H4 (cell line): ENCODE measurements at places on chromosomes 16 and 17.

GRCh38 chr17:9575381-9576101 lies at the start of gene STX8:
Gene STX8, minus strand, starts transcription at chr17:9575820. Its CDS starts 12 bp downstream, at chr17:9575808.
- DNase-seq = peak; percentile 71

DNA sequence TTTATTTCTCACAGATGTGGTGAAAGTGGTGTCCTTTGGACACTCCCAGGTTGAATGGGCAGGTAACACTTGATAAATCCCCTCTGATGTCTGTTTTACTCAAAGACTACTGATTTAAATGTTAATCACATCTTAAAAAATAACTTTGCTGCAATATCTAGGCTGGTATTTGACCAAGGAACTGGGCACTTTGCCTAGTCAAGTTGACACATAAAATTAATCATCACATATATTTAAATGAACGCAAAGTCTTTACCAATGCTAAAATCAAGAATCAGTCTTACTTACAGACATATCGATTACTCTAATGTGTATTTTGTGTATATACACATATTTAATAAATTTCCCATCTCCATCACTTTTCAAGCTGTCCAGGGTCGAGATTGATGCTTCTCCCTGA lies 7.0 kb downstream of the MT2A start:
- DNase-seq = no peak

DNA sequence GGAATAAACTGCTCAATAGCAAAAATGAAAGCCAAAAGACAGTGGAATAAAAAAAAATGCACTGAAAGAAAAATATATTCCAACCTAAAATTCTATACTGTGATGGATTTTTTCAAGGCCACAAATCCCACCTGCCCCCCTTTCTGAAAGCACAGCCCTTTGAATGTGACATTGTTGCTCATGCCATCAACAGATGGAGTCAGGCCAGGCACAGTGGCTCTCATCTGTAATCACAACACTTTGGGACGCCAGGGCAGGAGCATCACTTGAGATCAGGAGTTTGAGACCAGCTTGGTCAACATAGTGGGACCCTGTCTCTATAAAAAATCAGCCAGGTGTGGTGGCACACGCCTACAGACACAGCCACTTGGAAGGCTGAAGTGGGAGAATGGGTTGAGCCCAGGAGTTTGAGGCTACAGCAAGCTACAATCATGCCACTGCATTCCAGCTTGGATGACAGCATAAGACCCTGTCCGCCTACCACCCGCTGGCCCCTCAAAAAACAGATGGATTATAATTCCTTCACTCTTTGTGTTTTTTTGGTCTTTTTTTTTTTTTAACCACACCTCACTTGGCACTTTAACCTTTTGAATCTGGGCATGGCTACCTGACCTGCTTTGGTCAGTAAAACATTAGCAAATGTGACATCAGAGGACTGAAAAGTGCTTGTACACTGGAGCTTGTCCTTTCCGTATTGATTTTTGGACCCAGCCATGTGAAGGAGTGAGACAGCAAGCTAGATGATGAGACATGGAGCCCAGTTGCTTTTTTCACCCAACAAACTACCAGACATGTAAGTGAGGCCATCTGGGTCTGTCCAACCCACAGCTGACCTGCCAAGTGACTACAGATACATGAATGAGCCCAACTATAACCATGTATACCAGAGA lies 36.3 kb downstream of the GLG1 start:
- no peak for DNase-seq

DNA sequence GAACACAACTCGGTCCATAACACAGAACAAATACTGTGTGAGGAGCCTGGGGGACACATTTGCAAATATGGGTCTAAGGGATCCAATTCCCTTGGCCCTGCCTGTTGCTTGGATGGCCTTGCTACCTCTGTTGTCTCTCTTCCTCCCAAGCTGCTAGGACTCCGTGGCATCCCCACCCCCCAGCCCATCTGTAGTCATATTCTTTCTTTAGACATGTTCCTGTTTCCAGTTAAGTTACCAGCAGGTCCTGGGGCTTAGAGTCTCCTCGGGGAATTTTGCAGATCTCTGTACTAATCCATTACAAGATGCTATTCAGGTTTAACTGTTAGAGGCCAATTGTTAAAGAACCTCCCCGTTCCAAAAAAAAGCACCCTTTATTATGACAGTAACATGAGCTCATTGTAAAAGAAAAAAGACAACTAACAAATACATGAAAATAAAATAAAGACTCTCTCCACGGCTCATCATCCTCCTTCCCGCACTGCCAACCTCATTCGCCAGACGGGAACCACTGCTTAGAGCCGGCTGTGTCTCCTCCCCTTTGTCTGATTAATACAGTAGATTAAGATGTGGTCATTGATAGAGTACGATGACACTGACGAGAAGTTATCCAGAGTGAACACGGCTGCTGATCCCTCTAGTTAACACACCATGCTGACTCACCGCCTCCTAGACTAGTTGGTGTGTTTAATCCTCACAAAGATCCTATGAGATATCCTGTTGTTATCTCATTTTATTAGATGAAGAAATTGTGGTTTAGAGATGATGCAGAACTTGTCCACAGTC lies 22.2 kb downstream of the HS3ST4 start:
- DNase-seq = no peak

DNA sequence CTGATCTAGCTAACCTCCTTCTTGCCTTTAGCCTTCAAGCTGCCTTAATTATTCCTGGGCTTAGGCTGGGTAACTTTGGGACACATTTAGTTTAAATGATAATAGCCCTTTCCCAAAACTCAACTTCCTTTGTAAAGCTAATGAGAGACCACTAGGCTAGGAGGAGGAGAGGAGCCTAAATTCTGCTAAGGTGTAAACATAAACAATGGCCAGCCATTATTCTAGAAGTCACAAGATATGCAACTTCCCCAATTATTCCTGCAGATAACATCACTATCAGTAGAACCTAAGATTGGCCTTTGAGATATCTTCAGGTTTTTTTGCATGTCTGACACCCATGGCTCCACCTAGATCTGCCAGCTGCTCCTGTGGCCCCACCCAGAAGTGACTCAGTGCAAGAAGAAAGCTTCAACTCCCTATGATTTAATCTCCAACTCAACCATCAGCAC lies 131.2 kb upstream of the FAM20A start:
- no peak for DNase-seq

DNA sequence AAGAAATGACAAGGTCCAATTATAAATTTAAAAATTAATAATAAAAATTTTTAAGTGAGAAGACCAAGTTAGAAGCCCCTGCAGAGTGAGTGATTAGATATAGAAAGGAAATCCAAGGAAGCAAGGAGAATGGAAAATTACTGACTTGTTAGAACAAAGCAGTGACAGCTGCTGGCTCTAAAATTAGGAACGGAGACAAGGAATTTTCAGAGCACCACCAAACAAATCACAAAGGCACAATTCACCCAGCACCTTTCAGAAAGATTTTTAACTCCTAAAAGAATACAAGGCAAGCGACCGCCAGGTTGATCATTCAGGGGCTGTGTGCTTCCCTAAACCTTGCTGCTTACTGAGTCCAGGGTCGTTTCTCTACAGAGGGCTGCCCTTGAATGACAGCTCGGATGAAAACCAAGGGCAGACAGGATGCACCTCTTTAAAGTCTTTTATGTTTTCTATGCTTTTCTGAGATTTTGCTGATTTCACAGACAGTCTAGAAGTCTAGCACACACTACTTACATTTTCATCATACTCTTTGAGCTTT lies 45.4 kb upstream of the GINS3 start:
- DNase-seq = no peak

- DNase-seq = no peak
These were observed 18.7 kb upstream of the ZNF750 start for GRCh38 chr17:82858376-82859126.

DNA sequence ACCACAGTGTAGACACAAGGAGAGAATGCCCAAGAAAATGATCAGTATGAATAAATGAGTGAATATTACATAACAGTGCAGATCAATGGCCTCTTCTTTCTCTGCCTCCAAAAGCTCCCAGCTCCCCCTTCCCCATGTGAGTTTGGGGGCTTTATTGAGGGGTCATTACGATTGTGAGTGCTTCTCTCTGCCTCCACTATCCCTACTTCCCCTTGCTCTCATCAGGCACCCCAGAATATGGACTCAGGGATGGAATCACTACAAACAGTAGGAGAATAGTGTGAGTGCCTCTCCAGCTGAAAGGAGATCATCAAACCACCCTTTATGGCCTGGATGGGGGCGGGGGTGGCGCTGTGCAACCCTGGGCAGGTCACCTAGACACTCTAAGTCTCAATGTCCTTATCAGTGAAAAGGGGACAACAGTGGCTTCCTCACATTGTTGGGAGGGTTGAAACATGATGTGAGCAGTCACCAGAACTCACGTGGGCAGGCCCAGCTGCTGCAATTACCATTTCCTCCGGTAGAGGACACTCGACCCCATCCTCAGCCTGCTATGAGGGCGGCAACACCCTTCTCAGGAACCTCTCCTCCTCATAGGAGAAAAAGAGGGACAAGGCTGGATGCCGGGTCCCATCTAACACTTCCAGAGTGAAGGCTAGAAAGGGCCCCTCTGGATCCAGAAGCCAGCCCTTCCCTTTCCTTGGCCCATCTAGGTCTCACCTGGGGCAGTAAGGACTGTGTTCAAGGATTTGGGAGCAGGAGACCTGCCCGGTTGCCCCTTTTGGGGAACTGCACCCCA lies 2.1 kb upstream of the EPOP start:
- DNase-seq = peak; percentile 79

DNA sequence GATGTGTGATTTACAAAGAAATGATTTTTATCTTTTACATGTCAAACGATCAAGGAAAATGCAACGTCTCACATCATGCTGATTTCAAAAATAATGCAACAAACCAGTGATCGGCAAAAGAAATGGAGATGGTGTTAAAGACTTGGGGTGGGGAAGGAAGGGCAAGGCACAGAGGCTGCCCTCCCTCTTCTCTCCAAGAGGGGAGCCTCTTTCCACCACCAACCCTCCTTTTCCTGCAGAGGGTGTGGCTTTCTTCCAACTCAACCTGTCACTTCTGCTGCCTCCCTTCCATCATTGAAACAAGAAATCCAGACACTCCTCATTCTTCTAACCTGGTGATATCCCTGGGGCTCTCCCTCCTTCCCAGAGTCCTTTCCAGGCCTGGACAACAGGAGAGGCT lies 320.8 kb downstream of the SLC39A11 start:
- DNase-seq = no peak

GRCh38 chr17:7294614-7295153 lies at the start of gene YBX2:
Gene YBX2, minus strand, starts transcription at chr17:7294639. Its CDS starts 139 bp downstream, at chr17:7294500.
- DNase-seq = no peak

GRCh38 chr17:36144981-36145729 lies 31.3 kb downstream of the TBC1D3B start:
- DNase-seq = no peak

- DNase-seq = no peak
These were observed 3.0 kb downstream of the DCXR start for GRCh38 chr17:82034371-82035011.

DNA sequence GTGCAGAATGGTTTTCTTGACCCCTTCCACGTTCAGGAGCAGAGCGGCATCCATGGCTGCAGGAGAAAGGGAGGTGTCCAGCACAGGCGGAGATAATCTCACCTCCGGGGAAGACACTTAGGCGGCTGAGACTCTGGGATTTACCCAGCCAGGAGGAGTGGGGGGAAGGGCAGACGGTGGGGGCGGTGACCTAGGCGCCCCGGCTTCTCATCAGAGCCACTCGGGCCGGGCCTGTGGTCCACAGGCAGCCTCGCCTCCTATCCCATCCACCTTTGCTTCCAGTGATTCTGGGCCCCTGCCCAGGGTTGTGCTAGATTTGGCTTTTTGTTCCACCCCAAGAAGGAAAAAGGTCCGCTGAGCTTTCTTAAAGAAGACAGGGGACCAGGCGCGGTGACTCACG lies at the start of gene AIPL1:
TSS of gene AIPL1 (minus strand) at position 71 of the 400 bp plus-strand sequence. CDS start at position 54, 17 bp downstream.
- DNase-seq = no peak

GRCh38 chr17:30554839-30555751 lies 77.9 kb downstream of the GOSR1 start:
- DNase-seq = no peak

DNA sequence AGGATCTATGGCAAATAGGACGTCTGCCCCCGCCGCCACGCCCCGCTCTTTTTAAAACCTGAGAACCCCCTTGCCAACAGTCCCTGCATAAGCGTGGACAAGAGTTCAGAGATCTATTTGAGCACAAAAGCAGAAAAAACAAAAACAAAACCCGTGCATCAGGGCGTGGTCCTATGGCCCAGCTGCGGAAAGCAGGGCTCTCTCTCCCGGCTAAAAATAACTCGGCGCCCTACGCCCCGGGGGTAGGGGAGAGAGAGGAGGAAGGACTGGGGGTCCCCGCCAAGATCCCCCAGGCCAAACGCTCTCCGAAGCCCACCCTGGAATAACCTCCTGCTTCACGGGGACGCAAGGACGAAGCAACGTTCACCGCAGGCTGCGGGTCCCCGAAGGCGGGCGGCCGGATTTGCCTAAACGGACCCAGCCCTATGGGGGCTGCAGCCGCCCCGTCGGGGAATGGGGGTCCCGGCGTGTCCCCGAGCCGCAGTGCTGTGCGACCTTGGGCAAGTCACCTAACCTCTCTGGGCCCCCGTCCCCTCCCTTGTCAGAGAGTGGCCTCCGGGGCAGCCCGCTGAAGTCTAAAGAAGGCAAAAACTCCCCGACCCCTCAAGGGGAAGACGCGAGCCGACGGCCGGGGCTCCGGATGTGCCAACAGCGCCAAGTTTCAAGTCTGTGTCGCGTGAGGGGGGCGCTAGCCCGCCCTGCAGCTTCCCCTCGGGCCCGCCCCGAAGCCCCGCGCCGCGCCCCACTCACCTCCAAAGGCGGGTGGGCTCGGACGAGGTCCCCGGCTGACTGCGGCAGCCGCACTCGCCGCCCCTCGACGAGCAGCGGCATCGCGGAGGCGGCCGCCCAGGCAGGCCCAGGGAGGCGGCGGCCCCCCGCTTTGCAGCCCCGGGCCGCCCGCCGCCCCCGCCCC lies 477 bp downstream of the NTAN1 start:
- no peak for DNase-seq

DNA sequence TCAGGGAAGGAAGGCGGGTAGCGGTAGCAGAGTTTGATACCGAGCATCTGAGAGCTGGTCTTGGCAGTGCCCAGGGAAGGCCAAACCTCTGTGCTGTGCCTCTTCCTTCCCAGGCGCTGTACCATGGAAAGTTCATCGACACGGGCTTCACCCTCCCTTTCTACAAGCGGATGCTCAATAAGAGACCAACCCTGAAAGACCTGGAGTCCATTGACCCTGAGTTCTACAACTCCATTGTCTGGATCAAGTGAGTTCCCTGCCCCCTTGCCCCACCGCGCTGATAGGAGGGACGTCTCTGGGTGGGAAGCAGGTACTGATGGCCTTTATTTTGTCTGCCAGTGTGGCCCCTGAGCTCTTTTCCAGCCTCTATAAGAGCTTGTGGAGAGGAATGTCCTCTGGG lies 15.4 kb upstream of the CLEC18A start:
- no peak for DNase-seq

DNA sequence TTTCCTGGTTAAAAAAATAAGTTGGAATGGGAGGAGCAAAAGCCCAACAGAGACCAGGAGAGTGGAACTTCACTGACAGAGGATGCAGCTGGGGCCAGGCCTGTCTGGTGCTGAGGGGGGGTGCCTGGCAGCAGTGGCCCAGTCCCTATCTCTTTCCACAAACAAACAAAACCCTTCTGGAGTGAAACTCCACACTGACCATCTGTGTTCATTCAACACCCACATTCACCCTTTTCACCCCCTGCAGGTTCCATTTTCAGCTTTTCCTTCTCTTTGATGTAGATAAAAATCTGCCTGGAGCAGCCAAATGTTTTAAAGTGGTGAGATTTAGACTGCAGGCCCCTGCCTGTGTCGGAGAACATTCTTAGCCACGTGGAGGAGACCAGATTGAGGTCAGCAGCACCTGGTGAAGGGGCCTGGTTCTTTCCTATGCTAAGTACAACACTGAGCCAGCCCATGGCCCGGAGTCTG lies 161.4 kb upstream of the CDH11 start:
- DNase-seq = no peak

GRCh38 chr16:1723450-1724147 lies 17.6 kb downstream of the MAPK8IP3 start:
- DNase-seq = no peak
